ENCODE measurements at places on chromosomes 2 and 18.

DNA sequence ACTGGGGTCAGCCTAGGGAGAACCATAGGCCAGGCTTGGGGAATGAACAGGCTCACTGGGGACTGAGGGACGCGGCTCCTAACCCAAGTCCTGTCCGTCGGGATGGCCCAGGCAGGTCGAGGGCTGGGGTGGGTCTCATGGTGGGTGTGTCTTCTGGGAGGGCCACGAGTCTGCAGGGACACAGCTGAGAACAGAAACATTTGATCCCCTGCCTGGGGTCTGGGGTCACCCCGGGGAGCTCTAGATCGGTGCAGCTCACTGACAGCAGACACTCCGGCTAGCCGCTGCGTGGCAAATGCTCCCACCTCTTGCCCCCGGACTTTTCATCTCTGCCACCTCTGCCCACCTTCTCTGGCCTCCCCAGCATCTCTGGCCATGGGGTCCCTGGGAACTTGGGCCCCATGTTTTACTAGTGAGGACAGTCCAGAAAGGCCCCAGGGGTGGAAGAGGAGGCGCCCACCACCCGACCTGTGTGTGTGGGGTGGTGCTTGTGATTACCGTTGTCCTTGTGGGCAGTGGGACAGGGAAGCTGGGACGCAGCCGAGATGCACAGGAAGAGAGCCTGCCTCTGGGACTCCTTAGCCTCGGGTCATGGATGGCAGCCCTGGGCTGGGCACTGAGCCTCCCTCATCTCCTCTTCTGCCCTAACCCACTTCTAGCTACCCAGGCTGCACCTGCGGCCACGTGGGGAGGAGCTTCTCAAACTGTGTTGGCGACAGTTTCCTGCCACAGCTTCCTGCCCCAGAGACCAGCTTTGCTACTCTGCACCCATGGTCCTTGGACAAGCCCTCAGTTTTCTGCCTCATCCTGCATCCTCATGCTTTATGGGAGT is 4.9 kb downstream of the ZAP70 start:
- DNase-seq = peak; percentile 63

DNA sequence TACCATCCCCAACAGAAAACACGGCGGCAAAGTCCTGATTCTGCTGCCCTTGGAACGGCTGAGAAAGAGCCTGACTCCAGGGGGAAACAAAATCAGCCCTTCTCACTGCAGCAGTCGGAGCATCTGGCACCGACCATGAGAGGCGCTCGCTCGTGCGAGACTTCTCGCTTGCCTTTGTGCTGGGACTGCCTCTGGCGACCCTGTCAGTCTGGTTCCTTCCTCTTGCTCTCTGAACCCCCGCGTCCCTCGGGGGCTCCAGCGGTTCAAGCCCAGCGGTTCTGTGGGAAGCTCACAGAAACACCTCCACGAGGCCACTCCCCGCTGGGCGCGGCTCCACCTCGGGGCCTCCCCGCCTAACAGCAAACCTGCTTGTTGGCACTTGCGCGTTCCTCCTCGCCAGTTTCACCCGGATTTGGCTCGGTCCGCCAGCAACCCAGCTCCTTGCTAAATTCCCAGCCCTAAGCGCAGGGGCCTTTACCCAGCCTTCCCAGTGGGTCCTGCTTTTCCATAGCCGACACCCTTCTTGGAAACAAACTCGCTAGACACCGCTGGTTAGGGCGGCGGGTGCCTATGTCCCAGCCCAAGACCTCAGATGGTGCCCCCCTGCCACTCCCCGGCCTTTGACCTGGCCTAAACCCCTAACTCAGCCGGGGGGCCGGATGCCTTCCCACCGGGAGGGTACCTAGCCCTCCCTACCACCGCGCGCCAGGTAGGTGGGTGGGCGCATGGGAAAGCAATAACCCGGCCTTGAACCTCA is 2.2 kb downstream of the RND3 start:
- no peak for DNase-seq

DNA sequence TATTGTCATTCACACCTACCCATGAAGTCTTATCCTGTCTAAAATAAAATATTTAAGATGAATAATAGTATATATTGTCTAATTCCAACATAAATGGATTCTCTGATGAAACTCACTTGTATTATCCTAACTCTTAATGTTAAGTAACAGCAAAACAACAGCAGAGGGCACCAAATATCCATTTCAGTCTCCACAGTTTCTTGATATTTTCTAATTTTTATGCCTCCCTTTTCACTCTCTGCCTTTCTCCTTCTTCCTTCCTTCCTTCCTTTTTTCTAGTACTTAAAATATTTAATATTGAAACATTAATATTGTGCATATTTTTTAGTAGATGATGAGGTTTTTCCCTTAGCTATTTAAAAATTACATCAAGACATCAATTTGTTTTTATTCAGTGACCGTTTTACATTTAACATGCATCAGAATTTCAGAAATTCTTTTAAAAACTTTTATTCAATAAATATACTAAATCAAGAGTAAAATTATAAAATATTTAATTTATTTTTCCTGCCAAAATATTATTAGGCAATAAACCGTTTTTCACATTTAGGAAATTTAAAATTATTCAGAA is 97.6 kb downstream of the WDR7 start:
- DNase-seq = peak; percentile 31

- no peak for DNase-seq
Measured at GRCh38 chr18:73093687-73094250, 226.0 kb upstream of the NETO1 start.

DNA sequence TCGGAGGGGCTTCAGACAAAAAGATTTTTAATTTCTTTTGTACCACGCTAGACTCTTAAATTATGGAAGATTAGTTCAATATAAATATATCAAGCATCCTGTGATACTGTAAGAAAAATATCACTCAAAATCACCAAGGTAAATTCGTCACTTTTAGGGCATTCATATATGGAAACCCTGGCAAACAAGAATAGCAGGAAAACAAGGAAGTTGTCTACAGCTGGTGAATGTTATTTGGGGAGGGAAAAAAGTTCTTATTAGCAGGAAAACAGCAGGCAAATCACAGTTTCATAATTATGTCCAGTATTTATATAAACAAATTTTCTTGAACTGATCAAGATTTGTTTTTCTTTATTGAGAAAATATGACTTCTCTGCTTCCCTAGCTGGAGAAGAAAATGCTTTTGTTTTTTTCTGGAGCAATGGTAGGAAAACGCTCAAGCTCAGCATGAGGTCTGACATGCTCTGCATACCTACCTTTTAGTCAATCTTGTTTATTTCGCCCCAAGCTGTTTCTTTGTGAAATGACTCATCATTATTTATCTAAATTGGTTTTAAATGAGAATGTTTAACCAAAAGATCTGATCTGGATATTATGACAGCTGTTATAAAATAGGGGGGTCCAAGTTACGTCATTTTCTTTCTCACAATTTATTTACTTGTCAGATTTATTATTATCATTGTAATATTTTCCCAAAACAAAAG is 14.7 kb downstream of the LINC00305 start:
- DNase-seq = no peak

GRCh38 chr18:11167778-11168177 is 18.4 kb upstream of the PIEZO2 start:
- DNase-seq = no peak

DNA sequence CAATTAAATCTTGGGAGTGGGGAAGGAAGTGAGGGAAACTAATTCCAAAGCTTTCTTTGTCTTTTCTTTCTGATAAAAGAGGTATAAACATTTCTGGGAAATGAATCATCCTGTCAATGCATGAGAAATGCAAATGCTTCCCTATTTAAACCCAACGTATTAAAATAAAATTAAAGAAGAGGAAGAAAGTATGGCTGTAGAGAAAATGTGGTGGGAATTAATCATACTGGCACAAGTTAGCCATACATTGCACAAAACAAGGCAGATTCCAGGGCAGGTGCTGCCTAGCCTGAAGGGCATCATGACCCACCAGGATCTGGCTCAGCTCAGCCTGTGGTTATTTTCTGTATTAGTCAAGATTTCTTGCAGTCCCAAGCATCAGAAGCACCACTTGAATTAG is 338.0 kb downstream of the NYAP2 start:
- no peak for DNase-seq

- no peak for DNase-seq
Measured at GRCh38 chr2:71505086-71505769, 51.9 kb downstream of the DYSF start.

DNA sequence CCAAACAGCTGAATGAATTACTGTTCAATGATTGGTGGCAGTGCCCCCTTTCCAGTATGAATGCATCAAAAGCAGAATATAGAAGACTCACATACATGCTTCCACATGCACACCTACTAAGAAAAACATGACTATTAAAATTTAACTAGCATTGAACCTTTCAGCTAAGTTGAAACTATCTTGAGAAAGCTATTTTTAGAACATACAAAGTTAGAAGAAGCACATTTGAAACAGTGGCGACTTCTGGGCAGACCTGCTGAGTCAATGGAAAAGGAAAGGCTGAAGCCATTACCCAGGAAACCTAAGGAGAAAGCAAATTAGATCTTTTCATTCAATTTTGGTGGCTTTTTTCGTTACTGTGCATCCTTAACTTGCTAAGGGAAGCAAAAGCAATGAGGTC is 55.9 kb downstream of the PLA2R1 start:
- DNase-seq = no peak

Measured in B cell (primary cell).